ENCODE measurements at places on chromosomes 2 and 18. TPM values are rescaled to one million over a fixed set of nuclear protein-coding genes. Genes with fewer than 3 reads are reported as not detected.

DNA sequence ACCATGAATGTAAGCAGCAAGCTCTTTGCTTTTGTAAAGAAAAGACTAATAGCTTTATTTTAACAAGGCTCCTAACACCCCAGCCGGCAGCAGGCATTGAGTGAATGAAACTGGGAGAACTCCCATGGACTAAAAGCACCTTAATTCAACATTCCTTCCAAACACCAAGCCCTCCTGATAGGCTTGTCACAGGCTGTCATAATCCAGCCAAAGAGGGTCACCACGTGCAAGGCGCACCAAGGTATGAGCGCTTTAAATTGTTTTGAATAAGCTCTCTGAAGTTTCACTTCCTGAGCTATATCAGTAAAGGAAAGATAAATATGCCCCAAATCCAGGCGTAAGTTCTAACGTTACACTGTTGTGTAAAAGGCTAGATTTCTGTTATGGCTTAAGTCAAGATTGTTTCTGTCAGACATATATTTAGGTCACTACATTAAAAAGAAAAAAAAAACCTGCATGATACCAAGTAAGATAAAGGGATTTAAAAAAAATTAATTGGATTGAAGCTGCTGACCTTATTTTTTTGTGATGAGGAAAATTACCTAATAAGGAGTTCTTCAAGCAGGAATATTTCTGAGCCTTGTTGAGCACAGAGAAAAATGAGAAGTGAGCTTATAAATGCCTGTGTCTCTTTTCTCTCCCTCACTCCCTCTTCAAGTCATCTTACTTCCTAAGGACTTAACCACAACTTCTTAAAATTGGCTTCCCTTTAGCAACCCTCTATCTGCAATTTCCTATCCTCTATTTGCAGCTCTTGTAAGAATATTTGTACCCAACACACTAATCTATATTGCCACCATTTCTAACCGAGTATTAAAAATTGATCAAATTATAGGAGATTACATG, 136.1 kb upstream of the NRP2 start:
- no peak for DNase-seq

GRCh38 chr2:41647468-41648050, 400.3 kb upstream of the PKDCC start:
- DNase-seq = no peak

DNA sequence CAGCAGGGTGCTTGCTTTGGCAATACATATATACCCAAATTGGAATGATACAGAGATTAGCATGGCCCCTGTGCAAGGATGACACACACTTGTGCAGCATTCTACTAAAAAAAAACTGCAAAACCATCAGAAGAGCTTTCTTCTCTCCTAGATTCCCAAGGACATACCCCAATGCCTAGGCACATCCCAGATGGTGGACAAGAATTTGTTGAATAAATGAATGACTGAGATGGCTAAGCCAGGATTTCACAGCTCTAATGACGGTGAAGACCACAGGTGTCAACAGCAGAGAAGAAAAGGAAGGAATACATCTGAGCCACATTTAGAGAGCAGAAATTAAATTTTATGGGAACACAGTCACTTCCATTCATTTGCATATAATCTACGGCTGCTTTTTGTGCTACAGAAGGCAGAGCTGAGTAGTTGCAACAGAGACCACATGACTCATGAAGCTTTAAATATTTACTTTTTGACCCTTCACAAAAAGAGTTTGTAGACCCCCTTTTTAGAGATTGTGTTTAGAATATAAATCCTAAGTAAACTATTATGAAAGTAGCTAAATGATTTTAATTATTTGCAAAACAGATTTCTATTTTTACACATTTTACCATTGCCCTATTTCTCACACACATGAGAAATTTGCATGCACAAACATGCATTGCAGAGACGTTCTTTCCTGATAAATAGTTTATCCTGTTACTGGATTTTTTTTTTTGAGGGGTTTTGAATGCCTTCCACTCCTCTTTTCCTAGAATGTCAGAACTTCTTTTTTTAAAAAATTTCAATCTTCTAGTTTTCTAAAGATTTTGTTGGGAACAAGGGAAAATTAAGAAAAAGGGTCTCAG, 119.0 kb downstream of the PMAIP1 start:
- DNase-seq = no peak

GRCh38 chr2:192098814-192099491, 95.8 kb downstream of the TMEFF2 start:
- no peak for DNase-seq

GRCh38 chr2:188808947-188809355, 165.2 kb upstream of the COL3A1 start:
- DNase-seq = peak; percentile 49

GRCh38 chr2:220653776-220654175, 918.3 kb downstream of the EPHA4 start:
- no peak for DNase-seq

DNA sequence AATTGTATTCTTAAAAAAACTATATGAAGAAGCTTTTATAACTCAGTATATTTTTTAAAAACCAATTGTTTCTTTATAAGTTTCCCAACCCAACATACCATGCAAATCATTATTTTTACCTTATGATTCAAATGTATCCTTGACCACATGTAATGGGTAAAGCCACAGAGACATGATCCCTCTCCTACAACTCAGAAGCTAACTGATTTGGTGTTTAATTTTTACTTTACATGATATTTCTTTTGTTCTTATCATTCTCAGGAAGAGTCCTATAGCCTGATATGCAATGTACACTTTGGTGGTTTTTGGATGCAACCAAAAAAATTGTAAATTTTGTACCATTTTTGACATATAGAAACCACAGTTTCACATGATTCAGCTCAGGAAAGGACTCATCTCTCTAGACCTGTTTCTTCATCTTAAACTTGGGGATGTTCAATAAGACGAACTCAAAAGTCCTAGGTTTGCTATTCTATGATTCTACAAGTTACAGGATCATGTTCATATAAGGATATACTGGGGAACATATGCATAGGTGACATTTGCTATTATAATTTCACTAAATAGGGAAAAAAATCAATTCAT, 85.2 kb upstream of the RBBP8 start:
- no peak for DNase-seq

DNA sequence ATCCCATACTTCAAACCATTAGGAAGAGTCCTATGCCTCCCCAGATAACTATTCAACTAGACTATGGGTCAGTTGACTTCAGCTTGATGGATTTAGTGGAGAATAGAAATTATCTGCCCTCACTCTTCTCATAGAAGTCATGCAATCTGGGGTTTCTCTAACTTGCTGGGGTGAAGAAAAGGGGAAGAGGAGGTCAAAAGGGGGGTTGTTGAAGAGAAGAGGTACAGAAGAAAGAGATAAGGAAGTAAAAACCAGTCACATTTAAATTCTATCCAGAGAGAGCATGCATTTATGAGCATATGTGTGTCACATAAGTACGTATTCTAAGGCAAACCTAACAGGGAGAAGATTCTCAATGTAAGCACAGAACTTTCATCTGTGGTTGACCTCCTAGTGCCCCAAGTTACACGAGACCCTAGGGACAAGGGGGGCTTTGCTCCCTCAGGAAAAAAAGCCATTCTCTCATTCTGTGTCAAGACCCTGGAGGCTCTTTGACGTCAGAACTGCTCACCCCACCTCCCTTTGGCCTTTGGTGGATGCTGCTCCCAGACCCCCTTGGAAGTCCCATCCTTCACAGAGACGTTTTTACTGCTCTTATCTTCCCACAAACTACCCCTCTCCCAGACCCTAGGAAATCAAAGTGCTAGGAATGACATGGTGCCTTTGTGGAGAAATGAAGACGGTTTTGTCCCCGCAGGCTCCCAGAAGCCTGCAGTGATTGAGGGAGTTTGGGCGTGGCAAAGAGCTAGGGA, 236.8 kb upstream of the TNP1 start:
- no peak for DNase-seq

GRCh38 chr2:31675485-31675901, 94.8 kb upstream of the SRD5A2 start:
- no peak for DNase-seq

DNA sequence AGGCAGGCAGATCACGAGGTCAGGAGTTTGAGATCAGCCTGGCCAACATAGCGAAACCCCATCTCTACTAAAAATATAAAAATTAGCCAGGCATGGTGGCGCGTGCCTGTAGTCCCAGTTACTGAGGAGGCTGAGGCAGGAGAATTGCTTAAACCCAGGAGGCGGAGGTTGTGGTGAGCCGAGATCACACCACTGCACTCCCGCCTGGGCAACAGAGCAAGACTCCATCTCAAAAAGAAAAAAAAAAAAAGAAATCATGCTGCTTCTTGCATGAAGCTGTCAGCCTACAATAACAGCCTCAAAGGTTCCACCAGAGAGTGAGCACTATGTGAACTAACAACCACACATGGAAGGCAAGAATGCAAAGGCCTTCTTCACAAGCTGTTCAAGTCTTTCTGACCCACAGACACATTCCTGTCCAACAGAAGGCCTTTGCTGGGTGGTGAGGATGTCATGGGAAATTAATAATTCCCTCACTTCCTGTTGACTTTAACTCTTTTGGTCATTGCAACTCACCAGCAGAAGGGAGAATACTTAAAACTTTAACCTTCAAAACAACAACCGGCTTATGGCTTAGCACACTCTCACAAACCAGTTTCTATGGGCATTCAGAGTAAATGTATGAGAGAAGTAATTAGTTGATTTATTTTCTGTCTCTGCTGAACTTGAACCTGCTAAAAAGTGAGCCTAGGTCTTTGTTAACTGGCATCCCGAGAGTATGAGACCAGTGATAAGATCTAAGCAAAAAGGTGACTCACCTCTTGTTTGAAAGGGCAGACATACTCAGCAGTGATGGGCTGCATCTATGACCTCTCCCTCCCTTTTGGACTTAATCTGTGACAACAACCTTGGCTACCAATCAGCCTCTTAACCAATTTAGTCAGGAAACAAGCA, 11.8 kb downstream of the PLEKHM3 start:
- DNase-seq = no peak

GRCh38 chr18:31206787-31207381, 44.2 kb upstream of the DSC1 start:
- DNase-seq = no peak

GRCh38 chr2:195022508-195022830, 634.6 kb upstream of the SLC39A10 start:
- no peak for DNase-seq

DNA sequence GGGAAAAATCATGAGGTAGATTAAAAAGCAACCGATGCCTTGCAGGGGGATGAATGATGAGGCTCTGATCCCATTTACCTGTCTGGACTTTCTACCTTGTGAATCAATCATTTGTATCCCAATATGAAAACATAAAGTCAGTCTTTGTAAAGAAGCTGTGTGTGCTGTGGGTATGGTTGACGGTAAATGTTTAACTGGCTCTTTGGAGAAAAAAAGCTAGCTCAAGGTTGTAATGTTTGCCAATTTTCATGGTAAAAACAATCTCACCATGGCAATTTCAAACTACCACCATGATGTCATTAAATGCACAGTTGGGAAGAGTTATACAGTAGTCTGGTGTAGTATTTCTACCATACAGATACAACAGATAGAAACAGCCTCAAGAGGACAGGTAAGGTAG, 14.6 kb downstream of the TTR start:
- no peak for DNase-seq

DNA sequence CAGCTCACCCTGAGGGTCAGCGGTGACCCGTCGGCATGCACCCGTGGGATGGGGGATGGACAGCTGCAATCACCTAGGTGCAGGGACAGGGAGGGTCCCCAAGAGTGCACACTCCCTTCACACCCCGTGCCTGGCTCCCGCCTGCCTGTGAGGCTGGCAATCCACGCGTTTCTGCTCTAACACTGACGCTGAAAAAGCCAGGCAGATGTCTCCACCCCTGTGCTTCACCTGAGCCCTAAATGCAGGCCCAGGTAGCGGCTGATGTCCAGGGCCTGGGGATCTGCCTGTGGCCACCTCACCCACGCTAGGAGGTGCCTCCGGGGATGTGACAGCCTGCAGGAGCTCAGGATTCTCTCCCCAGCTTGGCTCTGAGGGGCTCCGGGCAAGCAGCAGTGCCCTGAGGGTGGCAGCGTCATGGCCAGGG, 212.0 kb upstream of the SALL3 start:
- DNase-seq = no peak

DNA sequence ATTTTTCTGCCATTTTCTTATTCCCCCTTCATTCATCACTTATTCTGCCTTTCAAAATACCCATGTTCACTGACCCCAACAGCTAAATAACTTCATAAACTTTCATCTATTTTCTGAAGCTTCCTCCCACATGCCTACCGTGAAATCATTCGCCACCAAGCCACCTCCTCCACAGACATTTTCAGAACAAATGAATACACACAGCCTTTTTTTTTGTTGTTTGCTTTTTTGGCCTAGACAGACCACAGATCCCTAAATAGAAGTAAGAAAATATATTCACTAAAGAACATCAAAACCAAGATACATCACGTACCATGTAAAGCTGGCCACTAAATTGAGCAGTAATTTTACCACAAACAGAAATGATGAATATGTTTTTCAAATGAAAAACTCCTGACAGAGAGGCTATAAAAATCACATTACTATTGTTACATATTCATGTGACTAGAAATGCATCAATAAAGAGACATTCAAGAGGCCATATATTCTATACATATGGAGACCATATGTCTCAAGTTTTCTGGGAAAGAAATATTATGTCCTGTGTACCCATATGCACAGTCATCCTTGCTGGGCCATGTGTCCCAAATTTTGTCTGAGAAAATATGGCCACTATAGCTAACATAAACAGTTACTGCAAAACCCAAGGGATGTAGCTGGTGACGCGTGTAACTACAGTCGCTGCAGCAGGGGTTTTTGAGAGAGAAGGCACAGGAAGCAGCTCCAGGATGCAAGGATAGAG, 200.3 kb downstream of the FBXO15 start:
- no peak for DNase-seq

DNA sequence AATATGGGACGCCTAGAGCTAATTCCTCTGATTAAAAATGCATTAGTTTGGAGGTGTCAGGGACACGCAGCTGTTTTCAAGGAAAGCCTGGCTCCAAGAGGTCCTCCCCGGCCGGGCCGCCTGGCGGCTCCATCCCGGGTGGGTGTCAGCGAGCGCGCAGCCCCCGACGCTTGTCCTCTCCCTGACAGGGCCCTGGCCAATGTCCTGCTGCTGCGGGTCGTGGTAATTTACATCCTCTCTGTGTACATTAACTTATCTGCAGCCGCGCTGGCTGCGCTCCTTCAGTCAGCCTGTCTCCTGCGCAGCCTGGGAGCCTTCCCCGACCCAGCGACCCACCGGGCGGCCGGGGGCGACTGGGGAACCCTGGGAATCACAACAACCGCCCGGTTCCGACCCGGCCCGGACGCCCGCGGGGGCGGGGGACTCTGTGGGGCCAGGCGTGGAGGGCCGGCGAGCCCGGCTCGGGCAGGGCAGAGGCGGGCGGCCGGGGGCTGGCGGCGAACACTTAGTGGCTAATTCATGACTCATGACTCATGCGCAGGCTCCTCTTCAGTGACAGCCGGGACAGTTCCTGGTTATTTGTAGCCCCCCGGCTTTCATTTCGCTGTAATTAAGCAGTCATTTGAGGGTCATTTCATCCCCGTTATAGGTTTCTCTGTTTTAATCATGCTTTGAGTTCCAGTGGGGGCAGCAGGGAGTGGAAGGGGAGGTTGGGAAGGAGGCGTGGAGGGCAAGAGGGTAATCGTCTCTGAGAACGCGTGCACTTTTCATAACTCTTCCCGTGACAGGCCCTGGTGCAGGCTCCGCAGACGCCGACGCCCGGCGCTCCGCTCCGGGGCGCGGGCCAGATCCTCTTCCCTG, 141.9 kb upstream of the CTAGE1 start:
- peak; percentile 41 for DNase-seq

VWC2L gene
- polyA plus RNA-seq = not detected

HJURP gene
- 31.1 TPM for polyA plus RNA-seq

SLC4A5 gene
- 2.3 TPM for polyA plus RNA-seq

RTP5 gene
- not detected for polyA plus RNA-seq

TEX44 gene
- polyA plus RNA-seq = not detected

SP5 gene
- polyA plus RNA-seq = 0.48 TPM

SPC25 gene
- 9.5 TPM for polyA plus RNA-seq

PLEK gene
- 4.4 TPM for polyA plus RNA-seq

UGT1A5 gene
- polyA plus RNA-seq = not detected

SLC20A1 gene
- 24.8 TPM for polyA plus RNA-seq
